ENCODE measurements at places on chromosomes 13 and 19.

- peak; percentile 90 for DNase-seq
Observed at GRCh38 chr19:17996826-17997316, 11.1 kb upstream of the ARRDC2 start.

GRCh38 chr13:47908197-47908902, 92.7 kb downstream of the SUCLA2 start:
- DNase-seq: no peak

DNA sequence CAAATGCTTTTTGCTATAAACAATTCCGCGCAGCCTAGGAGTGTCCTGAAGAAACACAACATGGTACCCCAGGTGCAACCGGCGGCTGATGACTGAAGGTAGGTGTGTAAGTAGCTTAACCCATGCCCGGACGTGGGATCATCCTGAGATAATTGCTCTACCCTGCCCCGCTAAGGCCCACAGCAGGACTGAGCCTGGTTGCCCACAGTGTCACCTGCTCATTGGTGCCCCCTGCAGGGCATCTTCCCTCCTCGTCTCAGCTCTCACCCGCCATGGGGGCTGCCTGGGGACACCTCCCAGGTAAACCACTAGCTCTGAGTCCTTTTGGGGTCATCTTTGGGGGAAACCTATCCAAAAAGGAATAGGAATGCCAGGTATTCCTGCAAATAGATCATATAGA, 22.3 kb downstream of the TMEM161A start:
- peak; percentile 55 for DNase-seq

DNA sequence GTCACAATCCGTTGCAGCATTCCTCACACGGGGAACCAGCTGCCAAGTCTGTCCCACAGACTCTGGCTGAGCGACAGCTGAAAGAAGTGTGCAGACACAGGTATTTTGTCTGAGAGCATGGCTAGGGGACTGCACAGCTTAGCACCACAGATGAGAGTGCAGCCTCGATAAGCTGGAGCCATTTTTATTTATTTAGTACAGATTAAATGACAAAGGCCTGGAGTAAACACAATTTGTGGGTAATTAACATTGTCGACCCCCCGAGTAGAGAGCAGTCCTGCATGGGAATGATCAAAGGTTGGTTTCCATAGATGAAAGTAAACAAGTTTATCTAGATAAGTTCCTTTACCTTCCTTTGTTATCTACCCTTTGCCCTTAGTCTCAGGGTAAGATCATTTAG, 836.2 kb downstream of the DACH1 start:
- no peak for DNase-seq

DNA sequence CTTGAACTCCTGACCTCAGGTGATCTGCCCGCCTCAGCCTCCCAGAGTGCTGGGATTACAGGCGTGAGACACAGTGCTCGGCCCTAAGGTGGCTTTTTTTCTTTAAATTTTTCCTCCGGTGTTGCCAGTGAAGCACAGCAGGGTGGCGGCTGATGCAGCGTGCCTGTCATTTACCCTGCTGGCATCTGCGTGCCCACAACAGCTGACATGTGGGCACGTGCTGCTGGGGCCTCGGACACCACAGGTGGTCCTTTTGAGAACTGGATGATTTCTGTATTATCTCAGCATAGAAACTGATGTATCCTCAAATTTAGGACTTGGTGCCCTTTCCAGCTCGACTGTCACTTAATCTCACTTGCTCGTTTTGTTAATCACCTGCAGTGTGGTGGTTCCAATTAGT, 31.2 kb upstream of the TEX29 start:
- no peak for DNase-seq

GRCh38 chr13:82800391-82800790, 1081.9 kb downstream of the SLITRK1 start:
- no peak for DNase-seq

DNA sequence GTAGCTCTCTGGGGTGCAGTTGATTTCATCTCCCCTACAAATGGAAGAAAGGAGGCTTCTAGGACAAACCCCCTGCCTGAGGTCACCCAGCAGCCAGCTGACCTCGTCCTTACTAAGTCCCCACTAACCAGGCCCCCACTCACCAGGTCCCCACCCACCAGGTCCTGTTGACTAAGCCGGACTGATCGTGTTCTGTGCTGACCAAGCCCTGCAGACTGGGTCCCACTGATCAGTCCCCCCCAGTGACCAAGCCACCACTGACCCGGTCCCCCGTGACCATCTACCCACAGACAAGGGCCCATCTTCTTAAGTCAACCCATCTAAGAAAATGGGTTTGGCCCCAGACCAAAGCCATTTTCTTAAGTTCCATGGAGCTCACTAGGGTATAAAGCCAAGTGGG, 36.8 kb upstream of the TPM4 start:
- no peak for DNase-seq

Measured in left ventricle myocardium superior (tissue), 1 donor.